ENCODE measurements at places on chromosomes 5 and 9.

DNA sequence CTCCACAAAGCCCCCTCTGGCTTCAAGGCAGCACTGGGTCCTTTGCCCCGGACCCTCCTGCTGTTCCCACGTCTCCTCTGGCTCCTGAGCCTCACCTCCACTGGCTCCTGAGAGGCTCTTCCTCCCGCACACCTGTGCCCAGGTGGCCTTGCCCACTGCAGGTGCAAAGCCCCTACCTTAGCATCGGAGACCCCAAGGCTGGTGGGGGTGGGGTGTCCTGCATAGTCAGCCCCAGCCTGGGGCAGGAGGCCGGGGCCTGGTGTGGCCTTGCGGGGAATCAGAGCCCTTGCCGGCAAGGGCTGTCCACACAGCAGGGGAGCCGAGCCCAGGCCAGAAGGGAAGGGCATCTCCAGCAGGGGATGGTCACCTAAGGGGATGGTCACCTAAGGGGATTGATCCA is 41.3 kb upstream of the CEP72 start:
- no peak for DNase-seq

DNA sequence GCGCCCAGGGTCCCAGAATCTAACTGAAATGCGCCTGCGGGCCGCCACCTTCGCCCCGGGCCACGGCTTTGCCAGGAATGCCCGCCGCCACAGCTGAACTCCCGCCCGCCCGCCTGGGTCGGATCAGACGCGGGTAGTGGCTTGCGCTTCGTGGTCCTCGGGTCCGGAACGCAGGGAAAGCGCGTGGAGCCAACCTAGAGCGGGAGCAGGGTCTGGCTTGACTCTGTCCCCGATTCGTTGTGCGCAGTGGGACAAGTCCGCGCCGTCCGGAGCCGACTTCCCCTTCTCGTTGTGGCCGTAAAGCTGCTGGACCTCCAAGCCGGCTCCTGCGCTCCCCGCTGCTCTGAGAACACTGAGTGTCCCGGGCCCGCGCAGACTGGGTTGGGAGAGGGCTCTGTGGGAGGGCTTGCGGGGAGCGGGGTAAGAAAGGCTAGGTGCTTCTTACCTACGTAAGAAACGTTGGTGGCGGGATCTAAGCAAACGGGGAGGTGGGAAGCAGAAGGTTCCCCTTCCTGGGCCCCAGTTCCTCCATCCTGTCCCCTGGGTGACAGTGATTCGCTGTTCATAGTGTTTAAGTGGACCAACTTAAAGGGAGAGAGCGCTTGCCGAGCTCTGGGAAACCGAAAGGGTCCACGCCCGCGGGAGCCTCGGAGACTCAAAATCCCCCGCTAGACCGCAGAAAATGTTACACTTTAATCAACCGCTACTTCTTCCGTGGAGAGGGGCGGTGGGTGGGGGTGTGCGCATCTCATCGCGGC is 4.4 kb upstream of the FOXE1 start:
- no peak for DNase-seq

GRCh38 chr9:129054163-129054851 is 17.9 kb downstream of the MIGA2 start:
- DNase-seq = no peak

- no peak for DNase-seq
Measured at GRCh38 chr5:11955331-11955730, 51.1 kb upstream of the CTNND2 start.

DNA sequence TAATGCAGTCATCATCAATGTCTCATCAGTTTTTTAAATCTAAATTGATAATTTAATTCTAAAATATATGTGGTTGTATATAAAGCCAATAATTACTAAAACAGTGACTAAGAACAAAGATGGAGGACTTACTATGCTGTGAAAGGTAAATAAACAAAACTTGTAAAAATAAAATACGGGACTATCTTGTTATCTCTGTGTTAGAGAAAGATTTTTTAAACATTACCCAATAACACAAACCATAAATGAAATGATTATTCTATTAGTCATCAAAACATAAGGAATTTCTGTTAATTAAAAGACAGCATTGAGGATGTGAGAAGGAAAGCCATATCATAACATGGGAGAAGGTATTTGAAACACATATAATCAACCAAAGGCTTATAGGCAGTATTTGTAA is 226.2 kb upstream of the SMC2 start:
- DNase-seq = no peak

DNA sequence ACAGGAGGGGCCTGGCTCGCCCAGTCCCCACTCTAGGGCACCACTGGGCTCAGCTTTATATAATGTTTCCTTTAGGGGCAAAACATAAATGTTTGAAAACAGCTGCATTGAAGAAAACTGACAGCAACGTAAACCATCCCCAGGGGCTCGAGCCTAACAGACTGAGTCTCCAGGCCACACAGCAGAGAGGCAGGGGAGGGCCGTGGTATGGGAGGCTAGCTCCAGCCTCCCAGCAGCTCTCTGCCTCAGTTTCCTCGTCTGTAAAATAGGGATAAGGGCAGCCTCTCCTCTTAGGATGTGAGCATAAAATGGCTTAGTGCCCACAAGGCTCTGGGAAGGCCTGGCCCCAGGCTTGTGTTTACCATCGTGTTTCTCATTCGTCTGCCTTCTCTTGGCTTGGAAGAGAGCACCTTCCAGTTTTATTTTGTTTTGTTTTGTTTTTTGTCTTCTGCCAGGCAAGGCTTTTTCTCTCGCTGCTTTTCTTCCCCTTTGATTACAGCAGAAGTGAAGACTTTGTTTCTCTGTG is 2.7 kb downstream of the ANKRD33B start:
- no peak for DNase-seq

DNA sequence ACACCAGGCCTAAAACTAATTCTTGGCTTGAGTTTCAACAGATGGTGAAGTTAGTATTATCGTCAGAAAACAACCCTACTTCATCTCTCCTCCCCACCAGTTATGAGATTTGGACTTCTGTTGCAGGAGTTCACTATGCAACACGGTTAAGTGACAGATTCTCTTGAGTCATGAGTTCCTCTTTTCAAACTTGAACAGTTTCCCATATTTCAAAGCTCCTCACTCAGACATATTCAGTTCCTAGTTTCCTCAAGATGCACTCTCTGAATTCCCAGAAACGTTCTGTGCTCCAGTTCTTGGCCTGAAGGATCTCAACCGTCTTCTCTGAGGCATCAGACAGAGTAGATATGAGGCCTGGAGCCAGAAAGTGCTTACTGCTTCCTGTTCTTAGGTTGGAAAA is 7.3 kb upstream of the PTGER4 start:
- no peak for DNase-seq

GRCh38 chr5:95927927-95928723 is 33.5 kb downstream of the ELL2 start:
- DNase-seq = no peak

GRCh38 chr9:118028225-118028624 is 324.0 kb downstream of the TLR4 start:
- DNase-seq = no peak

GRCh38 chr5:158860706-158861105 is 239.0 kb downstream of the EBF1 start:
- DNase-seq = no peak

DNA sequence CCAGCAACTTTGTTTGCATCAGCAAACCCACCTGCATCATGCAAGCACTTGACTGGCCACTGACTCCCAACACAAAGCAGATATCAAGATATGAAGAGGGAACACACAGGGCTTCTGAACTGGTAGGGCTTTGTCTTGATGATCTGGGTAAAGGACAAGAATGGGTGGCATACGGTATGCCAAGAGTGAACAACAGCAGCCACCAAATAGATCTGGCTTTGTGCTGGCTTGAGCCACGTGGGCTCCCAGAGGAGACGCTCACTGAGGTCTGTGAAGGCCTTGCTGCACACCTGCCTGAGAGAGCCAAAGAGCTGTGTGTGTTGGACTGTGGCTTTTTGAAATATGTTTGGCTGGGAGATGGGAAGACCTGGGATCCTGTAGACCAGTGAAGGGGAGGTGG is 43.5 kb downstream of the FGF1 start:
- no peak for DNase-seq

DNA sequence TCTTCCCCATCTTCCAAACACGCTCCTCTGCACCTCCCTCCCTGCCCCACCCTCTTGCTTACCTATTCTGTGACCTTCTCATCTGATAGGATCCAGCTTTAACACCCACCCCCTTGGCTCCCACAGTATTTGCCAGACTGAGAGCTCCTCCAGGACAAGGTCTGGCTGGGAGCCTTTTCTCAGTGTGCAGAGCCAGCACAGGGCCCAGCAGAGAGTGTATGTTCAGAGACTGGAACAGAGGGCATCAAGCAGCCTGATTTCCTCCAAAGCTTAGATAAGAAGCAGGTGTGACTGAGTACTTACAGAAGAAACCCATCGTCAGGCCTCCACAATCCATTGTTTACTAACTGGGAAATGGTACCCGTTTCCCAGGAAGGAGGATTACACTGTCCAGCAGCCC is 26.6 kb downstream of the LHX6 start:
- DNase-seq = no peak

DNA sequence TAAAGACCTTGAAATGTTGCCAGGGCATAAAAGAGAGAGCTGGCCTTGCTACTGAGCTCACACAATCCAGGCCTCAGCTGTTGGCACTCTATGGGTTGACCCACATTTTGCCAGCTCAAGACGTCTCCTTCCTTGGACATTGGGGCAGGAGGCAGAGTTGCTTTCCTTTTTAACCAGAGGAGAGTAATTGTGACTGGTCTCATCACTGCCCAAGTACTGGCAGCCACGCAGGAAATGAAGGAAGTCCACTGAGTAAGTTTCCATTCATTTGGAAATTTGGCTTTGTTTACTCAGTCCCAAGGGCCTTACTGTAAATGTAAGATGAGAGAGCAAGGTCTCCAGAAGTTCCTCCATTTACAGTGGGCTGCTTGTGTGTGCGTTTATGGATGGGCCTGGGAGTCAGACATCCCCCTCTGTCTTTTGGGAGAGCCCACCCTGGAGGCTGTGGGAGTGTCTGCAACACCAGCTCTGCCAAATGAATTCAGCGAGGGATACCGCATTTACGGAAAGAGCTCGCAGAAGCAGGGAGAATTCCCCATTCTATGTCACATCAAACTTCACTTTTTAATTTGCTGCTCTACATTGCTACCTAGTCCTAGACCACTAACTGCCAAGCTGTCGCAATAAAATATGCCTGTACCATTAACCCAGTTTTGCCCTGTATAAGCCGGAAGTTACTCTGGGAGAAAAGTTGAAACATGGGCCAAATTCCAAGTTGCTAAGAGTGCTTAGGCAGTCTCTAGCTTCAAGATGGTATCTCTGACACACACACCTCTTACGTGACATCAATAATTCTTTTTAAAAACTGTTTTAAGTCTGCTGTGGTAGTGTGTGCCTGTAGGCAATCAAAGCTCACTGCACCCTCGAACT is 24.5 kb upstream of the PDZD2 start:
- DNase-seq = no peak

DNA sequence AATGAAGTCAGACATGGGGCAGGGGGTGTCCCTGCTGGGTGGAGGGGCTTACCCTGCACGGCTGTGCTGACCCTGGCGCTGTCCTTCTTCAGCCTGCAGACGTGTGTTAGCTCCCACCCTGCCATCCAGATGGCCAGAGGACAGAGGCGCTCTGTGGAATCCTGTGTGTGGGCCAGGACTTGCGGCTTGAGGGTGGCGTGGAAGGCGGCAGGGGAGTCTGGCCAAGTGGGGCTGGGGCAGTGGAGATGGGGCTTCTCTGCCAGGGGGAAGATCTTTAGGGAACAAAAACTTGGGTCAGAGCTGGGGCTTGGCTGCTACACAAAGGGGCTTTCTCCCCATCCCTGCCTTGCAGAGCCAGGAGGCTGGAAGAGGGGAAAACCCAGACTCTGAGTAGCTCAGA is 46.5 kb upstream of the SYNPO start:
- DNase-seq = no peak

DNA sequence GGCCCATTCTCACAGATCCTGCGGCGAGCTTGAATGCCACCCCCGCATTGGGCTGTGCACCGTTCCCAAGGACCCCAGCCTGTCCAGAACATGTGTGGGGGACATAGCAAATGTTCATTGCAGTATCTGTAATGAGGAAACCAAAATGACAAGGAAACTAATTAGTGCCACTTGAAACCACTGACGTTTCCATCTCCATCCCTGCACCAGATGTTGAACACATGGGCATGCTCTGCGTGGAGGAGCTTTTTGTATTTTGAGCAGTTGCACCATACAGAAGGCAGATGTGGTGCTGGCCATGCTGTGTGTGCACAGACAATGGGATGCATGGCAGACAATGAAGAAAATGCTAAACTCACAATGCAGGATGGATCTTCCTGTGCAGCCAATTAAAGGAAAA is 437.7 kb downstream of the SEMA5A start:
- no peak for DNase-seq

DNA sequence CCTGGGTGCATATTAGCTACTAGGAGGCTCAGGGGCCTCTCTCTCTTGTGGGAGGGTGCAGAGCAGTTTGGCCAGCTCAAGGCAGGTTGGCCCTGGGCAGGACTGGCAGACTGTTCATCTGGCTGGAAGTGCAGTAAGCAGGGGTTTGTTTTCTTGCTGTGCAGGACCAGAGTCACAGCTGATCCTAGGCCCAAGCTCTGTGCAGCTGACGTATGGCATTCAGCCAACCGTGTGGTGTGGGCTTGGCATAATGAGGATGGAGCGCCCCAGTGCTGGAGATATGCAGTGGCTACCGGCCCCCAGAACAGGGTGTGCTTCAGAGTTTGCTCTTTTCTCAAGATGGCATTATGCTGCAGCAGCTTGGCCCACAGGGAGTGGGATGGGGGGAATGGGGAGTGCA is 31.0 kb upstream of the PHF24 start:
- no peak for DNase-seq

DNA sequence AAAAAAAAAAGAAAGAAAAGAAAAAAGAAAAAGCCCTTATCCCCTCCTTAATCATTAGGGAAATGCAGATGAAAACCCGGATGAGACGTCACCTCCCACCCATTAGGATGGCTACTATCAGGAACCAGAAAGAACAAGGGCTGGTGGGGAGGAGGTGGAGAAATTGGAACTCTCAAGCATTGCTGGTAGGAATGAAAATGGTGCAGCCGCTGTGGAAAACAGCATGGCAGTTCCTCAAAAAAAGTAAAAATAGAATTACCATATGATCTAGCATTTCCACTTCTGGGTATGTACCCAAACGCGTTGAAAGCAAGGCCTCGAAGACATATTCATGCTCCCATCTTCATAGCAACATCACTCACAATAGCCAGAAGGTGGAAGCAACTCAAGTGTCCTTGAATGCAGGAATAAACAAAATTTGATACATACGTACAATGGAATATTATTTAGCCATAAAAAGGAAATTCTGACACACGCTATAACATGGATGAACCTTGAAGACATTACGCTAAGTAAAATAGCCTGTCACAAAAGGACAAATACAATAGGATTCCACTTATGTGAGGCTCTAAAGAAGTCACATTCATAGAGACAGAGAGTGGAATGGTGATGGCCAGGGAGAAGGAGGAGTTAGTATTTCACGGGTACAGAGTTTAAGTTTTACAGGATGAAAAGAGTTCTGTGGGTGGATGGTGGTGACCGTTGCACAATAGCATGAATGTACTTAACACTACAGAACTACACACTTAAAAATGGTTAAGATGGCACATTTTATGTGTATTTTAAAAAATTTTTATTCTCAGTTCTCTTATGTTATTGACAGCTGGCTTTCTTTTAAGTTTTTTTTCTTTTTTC is 166.8 kb upstream of the IER5L start:
- no peak for DNase-seq

- no peak for DNase-seq
Measured at GRCh38 chr5:102986074-102986473, 133.9 kb downstream of the GIN1 start.

GRCh38 chr5:125595845-125596244 is 827.4 kb upstream of the GRAMD2B start:
- no peak for DNase-seq

GRCh38 chr5:85168474-85168873 is 783.8 kb upstream of the EDIL3 start:
- no peak for DNase-seq
